ENCODE measurements at places on chromosomes 11 and 22.

DNA sequence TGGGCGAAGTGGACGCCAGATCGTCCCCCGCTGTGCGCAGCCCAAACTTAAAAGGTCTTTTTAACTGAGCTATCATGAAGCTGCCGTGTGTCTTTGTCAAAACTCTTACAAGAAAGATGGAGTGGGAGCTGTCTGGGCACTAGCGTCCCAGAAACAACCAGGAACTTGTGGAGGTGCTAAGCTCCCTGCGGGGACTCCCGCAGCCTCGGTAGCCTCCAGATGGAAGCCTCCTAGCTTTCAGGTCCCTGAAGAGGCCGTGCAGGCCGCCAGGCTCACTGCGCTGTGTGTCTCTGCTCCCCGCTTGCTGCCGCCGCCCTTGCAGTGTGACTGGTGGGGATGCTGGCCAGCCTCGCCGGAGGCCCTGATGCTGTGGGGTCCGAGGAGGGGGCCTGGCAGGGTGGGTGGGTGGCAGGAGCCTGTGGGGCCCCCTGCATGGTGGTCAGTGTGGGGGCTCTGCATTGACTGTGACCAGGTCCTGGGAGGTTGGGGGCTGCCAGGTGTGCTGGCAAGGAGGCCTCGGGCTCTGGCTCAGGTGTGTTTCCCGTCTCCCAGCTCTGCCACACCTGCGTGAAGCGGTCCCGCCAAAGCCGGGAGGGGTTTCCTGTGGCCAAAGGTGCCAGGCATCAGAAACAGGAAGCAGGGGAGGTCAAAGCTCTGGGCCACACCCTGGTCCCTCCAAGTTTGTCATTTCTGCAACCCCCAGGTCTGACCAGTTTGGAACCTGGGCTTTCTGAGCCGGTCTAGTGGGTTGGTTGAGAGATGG is 1.2 kb downstream of the TRABD start:
- DNase-seq, result no peak

GRCh38 chr11:12531020-12531419 is 143.2 kb upstream of the TEAD1 start:
- DNase-seq, result no peak

- DNase-seq, result no peak
Observed at GRCh38 chr11:72085621-72086351, 5.1 kb downstream of the LRRC51 start.

GRCh38 chr11:121841487-121842191 is 274.4 kb downstream of the BLID start:
- no peak for DNase-seq

DNA sequence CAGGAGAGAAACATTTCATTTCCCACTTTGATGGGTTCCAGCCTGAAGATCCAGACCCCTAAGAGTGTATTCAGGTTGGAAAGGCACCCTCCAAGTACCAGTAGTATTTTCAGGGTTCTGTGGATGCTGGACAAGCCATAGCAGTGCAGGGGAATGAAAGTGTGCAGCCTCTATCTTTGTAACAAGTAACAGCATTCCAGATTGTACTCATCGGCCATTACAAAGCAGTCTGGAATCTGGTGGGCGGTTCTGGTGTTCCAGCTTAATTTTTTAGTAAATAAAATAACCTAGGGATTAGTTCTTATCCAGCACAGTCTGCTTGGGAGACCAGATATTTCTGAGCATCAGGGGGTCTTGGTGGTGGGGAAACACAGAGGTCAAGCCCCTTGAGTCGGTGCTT is 22.6 kb downstream of the APLNR start:
- no peak for DNase-seq

- no peak for DNase-seq
Observed at GRCh38 chr22:21106000-21106399, 60.3 kb downstream of the LRRC74B start.

DNA sequence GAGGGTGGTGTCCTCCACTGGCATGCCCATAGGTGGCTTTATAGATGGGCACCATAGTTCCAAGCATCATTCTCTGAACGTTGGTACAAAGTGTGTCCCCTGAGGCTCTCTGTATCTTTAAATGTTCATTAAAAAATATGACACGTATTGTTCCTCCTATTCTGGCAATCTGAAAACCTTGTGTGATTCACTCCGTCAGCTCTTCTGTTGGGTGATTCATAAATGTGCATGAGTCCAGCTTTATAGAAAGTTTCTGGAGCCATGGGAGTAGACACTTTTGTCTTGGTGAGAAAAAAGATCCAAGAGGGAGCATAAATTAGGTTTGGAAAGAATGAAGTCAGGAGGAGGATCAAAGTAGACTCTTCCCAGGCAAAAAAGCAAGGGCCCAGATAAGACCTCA is 728.8 kb downstream of the NELL1 start:
- no peak for DNase-seq

GRCh38 chr11:27355575-27356104 is 7.4 kb downstream of the CCDC34 start:
- DNase-seq, result no peak

- DNase-seq, result no peak
Observed at GRCh38 chr11:130545449-130546072, 97.1 kb downstream of the ADAMTS15 start.

GRCh38 chr11:113278481-113278880 is 35.9 kb upstream of the TTC12 start:
- no peak for DNase-seq

- DNase-seq, result no peak
Observed at GRCh38 chr22:42273855-42274451, 3.5 kb upstream of the TCF20 start.

DNA sequence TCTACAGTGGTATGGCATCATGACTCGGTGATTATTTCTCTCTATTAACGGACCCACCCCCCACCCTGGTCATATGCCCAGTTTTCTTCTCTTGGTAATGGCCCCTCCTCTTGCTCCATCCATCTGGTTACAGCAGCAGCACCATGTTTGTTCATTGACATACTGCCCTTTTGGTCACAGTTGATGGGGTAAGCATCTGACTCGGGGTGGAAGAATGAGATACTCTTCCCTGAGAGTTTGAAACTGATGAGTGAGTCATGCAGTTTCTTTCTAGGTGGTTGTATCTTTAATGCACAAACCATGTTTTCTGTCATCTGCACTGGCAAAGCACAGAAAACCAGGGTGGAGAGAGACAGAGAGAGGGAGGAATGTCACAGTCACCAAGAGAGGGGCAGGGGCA is 126.0 kb downstream of the SYN3 start:
- no peak for DNase-seq

- no peak for DNase-seq
Observed at GRCh38 chr11:74162681-74163467, 7.9 kb downstream of the C2CD3 start.

GRCh38 chr11:115693002-115693401 is 188.8 kb upstream of the CADM1 start:
- no peak for DNase-seq
